T-helper 2 cell (primary cell): ENCODE measurements at places on chromosomes 2 and 18.

GRCh38 chr2:230575642-230576324 lies 136.9 kb upstream of the CAB39 start:
- DNase-seq: no peak

- DNase-seq: no peak
Measured at GRCh38 chr18:66727991-66728390, 124.1 kb upstream of the CDH19 start.

- no peak for DNase-seq
Measured at GRCh38 chr2:174343623-174344455, 9.1 kb downstream of the SP9 start.

DNA sequence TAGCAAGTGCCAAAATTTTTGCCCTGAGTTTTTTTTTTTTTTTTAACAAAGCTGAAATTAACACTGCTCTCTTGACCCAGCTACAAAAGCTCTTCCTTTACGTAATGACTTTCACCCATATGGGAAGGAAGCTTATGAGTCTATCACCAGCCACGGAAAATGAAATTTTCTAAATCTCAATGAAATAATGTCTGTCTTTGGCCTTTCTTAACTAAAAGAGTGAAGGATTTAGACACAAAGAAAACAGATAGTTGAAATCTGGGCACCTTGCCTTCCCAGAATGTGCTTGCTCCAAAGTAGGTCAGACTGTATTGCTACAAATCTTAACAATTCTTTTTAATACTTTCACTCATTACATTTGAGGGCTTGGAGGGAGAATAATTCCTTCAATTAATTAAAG lies 180.8 kb upstream of the MGAT5 start:
- no peak for DNase-seq

DNA sequence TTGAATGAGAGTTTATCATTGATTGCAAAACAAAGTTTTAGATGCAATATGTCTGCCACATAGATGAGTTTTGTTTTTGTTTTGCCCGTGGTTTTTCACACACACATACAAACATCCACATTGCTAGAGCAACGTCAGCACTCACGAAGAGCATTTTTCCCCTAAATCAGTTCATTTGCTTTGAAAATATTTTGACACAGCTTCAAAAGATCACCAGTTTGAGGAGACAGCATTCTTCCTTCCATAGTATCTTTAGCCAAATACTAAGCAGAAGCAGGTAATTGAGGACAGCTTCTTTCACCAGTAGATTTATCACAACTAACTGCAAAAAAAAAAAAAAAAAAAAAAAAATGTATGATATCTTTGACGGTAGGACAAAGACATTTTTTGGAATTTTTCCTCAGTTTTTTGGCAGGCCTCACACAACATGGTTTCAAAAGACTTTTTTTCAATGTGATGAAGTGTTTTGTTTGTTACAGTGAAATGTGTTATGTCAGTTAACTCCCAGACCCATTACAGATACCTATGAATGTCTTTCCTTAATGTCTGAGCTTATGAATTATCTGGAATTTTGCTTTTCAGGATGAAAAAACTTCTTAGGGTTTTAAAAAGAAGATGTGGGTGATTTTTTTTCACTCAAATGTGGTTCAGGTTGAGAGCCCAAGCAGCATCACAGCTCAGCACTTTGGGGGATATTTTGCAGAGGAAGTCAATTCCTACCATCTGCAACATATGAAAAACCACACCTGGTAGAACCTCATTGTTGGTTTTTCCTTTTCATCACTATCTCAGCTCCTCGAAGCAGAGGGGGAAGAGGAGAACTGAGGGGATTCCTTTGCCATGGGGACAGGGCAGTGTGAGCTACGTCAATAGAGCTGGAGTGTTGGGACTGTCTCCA lies 31.6 kb downstream of the AOX1 start:
- no peak for DNase-seq
